ENCODE measurements at places on chromosomes 12 and 14. TPM values are rescaled to one million over a fixed set of nuclear protein-coding genes. Genes with fewer than 3 reads are reported as not detected.

GRCh38 chr14:39614297-39614923 is 182.2 kb upstream of the FBXO33 start:
- no peak for DNase-seq

GRCh38 chr12:123533672-123534643 is at the start of gene RILPL1:
TSS of gene RILPL1 (minus strand) at chr12:123533719. CDS start at chr12:123533482, 237 bp downstream.
- DNase-seq: peak; percentile 32

DNA sequence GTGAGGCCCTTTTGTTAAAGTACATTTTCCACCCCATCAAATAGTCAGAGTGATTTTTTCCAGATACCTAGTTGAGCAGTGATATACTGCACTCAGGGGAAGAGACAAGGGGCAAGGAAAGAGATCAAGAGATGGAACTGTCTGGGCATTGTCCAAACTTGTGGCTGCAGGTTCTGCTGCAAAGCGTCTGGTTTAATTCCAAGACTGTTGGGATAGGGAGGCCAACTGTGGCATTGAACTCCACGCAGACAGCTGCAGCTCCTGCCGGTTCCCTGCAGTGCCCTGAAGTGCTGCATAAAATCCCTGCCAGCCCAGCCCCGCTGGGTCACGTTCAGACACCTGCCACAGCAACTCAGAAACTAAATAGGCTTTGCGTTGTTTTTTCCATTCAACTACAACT is 30.5 kb downstream of the RPH3A start:
- no peak for DNase-seq

GXYLT1 gene
- total RNA-seq: 18.1 TPM

DNA sequence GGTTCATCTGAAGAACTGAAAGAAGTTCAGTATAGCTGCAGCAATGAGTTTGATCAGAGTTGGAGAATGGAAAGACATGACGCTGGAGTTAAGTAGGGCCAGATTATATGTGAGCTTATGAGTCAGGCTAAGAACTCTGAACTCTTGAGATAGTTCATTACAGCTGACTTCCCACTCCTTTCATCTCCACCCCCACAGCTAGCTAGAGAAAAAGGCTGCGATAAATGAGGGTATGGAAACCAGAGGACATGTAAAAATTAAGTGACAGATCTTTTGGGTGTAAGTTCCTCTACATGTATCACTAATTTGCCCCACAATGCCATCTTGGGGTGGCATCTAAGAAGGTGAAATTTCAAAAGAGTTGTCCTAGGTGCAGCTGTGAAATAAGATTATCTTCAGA is 28.6 kb downstream of the PYM1 start:
- DNase-seq: peak; percentile 67

- DNase-seq: no peak
Observed at GRCh38 chr12:59643550-59643949, 47.7 kb downstream of the SLC16A7 start.

HSPA2 gene
- total RNA-seq: 18.9 TPM

GRCh38 chr14:60512126-60512525 is 3.2 kb downstream of the SIX6 start:
- DNase-seq: no peak

HOXC13 gene
- not detected for total RNA-seq

PLEKHD1 gene
- not detected for total RNA-seq

DNA sequence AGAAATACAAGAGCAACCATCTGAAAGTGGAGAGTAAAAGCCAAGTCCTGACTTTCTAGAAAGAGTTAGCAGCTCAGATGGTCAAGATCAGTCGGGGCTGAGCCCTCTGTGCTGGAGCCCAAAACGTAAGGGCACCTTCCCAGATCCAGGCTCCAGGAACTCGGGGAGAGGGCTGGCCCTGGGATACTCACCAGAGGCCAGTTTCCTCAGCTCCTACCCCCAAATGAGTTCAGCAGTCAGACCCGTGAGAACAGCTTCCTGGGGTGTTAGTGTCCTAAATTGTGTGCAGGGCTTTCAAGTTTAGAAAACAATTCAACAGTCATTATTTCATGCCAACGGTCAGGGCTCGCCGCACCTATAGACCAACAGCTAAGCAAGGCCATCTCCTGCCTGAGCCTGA is 147.6 kb upstream of the FKBP4 start:
- no peak for DNase-seq

DLK1 gene
- not detected for total RNA-seq

GRCh38 chr14:100424504-100425428 is 101.6 kb downstream of the SLC25A47 start:
- no peak for DNase-seq

VSIG10 gene
- 10.0 TPM for total RNA-seq
